ENCODE measurements at places on chromosomes 12 and 14.

DNA sequence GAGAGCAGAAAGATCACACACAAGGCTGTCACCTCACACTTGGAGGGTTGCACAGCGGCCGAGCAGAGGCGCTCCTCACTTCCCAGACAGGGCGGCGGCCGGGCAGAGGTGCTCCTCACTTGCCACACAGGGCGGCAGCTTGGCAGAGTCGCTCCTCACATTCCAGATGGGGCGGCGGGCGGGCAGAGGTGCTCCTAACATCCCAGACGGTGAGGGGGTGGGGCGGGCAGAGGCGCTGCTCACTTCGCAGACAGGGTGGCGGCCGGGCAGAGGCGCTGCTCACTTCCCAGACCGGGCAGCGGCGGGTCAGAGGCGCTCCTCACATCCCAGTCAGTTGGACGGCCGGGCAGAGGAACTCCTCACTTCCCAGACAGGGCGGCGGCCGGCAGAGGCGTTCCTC is 9.1 kb downstream of the TMBIM4 start:
- no peak for DNase-seq

- no peak for DNase-seq
Measured at GRCh38 chr12:87943023-87943422, 86.2 kb downstream of the C12orf50 start.

DNA sequence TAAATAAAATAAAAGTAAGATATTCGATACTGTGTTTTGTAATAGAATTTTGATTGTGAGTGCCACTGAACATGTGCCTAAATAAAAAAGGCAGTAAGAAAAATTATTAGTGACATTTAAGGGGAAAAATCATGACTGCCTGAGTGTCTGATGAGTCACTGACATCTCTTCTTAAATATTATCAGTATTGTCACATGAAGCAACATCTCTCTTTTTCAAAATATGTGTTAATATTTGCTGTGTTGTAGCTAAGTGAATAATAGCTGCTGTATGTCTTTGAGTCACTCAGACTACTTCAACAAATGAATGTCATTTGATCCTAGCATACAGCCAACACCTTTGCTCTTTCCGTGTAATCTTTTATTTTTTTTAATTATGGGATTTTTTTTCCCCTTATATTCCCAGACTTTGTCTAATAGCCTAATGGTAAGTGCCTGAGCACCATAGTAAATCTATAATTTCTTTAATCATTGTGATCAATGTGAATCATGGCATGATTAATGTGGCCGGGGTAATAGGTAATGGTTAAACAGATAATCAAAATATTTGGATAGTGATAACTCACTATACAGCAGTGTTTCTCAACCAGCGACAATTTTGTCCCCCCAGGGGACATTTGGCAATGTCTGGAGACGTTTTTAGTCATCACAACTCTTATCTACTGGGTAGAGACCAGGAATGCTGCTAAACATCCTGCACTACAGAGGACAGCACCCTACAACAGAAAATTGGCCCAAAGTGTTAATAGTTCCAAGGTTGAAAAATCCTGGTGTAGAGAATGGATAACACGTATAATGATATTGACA is 11.7 kb upstream of the OTX2 start:
- no peak for DNase-seq

DNA sequence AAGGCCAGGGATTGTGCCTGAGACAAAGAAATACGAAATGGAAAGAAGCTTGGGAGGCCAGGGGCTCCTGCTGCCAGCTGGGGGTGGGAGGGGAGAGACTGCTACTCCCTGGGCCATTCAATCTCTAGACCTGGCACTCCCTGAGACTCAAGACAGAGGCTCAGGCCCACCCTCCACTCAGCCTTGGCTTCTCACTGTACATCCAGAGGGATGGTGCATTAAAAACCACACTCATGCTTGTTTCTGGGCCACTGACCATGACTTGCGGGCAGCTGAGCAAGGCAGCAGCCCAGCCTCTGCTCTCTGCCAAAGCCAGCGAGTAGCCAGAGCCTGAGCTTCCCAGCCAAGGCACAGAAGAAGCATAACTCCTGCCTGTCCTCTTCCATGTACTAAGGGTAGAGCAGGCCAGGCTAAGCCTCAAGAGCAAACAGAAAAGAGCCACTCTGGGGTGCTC is 41.5 kb downstream of the PITPNM2 start:
- DNase-seq = no peak

GRCh38 chr12:68746572-68747180 is 700 bp downstream of the SLC35E3 start:
- no peak for DNase-seq

- peak; percentile 81 for DNase-seq
Measured at GRCh38 chr12:96399919-96400630, at the start of gene CDK17. TSS of gene CDK17 (minus strand) at chr12:96400439. CDS start at chr12:96334836, 65,603 bp downstream.

DNA sequence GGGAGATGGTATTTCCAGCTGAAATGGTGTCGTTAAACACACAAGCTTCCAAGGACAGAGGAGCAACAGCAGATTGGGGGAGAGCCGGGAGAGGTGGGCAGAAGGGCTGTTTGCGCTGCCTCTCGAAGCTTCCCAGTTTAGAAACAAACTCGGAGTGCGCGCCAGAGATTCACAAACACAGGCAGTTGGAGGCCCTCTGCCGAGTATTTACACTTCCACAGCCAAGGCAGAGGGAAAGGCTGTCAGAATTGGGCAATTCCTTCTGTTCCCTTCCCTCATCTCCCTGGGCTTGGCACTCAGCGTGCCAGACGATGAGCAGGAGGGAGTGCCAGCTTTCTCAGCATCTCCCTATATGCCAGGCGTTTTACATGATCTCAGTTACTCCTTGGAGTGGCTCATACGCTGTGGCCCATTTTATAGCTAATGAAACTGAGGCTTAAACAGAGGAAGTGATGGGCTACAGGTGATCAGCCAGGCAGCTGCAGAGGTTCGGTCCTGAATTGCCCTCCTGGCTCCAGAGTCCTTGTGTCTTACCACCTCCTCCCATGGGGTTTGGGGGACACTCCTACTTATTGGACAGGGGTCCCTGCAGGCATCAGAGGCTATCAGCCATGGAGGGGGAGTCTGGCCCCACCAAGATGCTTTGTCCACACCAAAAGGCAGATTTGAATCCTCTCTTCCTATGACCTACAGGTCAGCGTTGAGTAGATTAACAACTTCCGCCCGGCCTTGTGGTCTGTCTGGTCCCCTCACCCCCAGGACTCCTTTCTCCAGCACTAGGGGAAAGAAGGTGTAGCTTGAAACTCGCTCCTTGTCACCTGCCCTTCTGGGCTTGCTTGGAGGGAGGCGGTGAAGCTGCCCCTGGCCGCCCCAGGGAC is 3.1 kb downstream of the FAM222A start:
- no peak for DNase-seq

- DNase-seq = no peak
Measured at GRCh38 chr12:21429994-21430393, 7.5 kb upstream of the PYROXD1 start.

GRCh38 chr12:64746663-64747062 is 12.5 kb downstream of the GNS start:
- no peak for DNase-seq

- DNase-seq = no peak
Measured at GRCh38 chr12:102736328-102736727, 180.7 kb downstream of the PAH start.

DNA sequence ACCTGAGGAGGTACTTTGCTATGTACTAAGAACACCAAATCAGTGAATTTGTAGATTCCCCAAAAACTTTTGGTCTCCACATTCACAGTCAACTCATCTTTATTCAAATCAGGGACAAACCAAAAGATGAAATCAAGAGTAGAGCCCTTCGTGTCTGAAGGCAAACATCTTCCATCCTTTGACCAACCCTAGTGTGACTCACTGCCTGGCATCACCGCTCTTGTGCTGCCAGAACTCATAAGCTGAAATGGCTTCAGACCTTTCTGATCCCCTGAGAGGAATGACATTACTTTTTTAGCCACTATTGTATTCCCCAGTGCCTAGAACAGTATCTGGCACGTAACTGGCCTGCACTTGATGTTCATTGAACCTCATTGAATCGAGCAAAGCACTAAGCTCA is 50.1 kb downstream of the GOLGA5 start:
- DNase-seq = no peak

GRCh38 chr14:104561124-104561557 is 18.4 kb upstream of the C14orf180 start:
- no peak for DNase-seq

DNA sequence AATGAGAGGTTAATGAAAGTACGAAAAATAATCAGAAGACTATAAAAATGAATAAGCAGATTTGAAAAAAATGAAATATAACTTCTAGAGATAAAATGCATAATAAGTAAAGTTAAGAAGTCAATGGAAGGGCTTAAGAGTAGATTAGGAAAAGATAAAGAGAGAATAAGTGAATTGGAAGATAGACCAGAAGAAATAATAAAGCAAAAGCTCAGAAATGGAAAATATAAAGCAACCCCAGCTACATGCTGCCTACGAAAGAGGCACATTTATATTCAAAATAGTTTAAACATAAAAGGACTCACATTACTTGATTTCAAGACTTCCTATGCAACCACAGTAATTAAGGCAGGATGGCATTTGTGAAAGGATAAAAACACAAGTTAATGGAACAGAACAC is 19.9 kb downstream of the ZNF605 start:
- DNase-seq = no peak

DNA sequence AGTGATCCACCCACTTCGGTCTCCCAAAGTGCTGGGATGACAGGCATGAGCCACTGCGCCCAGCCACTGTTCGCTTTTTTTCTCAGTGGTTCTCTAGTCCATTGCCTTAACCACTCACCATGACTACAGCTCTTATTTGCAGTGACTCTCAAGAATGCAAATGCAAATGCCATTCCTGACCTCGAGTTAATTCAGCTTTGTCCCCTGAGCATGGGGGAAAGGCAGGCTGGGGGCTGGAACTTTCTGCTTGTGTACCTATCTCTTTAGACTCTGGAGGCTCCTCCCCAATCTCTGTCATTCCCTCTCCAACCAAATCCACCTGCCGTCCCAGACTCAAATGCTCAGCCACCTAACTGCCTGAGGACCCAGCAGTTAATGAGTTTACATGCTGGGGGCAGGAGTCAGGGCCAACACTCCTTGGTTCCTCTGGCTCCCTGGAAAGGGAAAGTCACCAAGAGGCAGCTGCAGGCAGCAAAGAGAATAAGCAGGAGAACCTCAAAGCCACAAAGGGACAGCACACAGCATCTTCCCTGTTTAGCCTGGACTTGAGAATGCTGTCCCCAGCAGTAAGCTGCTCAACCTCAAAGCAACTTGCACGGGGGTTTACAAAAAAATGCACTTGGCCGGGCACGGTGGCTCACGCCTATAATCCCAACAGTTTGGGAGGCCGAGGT is 5.3 kb upstream of the HNF1A start:
- DNase-seq = no peak

DNA sequence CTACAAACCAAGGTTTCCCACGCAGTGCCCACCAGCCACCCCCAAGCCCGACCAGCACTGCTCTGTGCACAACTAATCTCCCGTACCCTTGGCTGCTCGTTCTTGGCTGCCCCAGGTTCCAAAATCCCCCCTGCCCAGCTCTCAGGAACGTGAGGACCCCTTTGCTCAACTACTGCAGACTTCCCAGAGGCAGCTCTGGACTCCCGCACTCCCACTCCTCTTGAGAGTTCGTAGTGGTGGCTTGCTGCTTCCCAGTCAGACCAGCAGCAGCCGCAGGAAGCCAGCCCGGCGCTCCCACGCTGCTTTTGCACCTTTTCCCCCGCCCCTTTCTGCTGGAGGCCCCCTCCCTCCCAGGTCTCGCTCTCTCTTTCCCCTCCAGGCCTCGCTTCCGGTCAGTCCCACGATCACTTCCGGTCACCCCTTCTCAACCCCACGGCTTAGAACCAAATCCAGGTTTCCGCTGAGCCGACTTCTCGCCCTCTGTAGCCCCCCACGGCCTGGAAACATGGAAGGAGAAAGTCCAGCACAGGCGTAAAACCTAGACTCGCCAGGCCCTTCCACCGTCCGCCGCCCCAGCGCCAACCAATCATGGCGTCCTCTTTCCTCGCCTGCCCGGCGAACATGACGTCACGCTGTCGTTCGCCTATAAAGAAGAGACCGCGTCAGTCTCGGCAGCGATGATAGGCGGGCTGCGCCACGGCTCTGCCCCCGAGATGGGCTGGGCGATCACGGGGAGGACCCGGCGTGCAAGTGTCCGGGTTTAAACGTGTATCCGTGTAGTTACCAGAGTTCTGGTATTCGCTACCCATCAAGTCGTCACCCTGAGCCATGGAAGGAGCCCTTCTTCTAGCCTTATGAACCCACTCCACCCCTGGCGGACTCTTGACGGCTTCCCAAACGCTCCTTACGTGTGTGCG is at the start of gene TFCP2:
TSS of gene TFCP2 (minus strand) at position 621 of the 917 bp plus-strand sequence. CDS start 713 bp downstream, outside the sequence.
- peak; percentile 83 for DNase-seq

GRCh38 chr14:69812711-69813110 is 15.7 kb upstream of the SLC10A1 start:
- DNase-seq = no peak

- DNase-seq = no peak
Measured at GRCh38 chr12:116943419-116944372, 32.9 kb downstream of the FBXW8 start.

DNA sequence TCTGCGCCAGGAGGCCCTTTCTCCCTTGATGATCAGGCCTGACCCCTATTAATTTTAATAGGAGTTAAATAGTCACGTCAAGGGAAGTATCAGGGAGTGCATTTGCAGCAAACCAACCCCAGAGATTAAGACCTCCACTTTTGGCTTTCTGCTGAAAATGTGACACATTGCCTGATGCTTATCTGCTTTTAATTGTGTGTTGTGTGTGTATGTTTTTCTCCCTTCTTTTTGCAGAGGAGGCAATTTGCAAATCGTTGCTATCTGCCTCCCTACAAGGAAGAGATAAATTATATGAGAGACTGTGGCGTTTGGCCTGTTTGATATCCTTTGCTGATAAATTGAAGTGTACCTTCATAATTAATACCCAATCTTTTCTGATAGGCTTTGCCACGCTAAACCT is 822.9 kb downstream of the VRK1 start:
- DNase-seq = no peak

- DNase-seq = no peak
Measured at GRCh38 chr14:93975791-93976476, 436 bp downstream of the ASB2 start.

DNA sequence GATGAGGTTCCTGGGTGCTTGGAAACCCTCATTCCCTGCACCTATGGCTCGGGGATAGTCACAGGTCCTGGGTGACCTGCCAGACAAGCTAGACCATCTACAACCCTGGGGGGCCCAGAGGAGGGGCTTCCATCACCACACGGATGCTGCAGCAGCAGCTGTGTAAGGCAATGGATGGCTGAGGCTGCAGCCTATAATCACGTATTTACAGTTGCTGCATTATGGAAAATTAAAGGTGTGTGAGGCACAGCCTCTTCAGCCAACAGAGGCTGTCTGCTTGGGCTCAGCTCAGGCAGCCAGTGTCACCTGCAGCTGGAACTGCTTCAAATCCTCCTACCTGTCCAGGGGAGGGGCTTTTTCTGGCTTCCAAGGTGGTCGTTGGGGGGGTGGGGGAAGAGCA is 268.1 kb downstream of the CACNA1C start:
- DNase-seq = no peak

GRCh38 chr12:16593546-16593945 is 12.4 kb downstream of the LMO3 start:
- DNase-seq = no peak

DNA sequence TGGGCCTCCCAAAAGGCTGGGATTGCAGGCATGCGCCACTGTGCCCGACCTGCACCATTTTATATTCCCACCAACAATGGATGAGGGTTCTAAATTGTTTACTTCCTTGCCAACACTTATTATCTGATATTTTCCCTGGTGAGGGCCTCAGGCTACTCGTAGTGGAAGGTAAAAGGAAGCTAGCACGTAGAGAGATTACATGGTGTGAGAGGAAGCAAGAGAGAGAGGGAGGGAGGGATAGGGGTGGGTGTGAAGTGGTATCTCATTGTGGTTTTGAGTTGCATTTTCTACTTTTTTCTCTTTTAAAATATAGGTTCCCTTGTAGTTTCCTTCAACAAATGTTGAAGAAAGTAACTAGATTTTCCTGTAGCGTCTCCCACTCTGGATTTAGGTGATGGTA is 30.9 kb downstream of the MYO1H start:
- no peak for DNase-seq

All from stimulated activated CD8-positive, alpha-beta memory T cell treated with anti-CD3 and anti-CD28 coated beads, Interleukin-2, amount 100 ng/mL, for 1 hour (primary cell).